ENCODE measurements at places on chromosomes 2 and 18.
A peak's percentile ranks its signal among the peaks of the same experiment; 100 is the strongest.

DNA sequence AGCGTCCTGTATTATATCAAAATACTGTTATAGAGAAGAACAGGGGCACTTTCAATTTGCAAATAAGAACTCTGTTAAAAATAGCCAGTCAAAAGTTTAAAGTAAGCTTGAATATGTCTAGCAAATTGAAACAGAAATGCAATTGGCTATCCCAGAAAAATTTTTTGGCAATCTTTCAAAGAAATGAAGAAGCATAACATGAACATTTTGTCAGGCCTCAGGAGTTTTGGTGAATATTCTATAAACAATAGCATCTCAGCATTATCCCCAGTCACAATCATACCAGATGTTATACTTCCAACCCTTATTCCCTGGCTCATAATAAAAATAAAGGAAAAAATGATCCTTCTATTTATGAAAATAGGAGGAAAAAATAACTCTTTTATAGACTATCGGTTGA lies 252.4 kb downstream of the GRB14 start:
- DNase-seq: no peak

DNA sequence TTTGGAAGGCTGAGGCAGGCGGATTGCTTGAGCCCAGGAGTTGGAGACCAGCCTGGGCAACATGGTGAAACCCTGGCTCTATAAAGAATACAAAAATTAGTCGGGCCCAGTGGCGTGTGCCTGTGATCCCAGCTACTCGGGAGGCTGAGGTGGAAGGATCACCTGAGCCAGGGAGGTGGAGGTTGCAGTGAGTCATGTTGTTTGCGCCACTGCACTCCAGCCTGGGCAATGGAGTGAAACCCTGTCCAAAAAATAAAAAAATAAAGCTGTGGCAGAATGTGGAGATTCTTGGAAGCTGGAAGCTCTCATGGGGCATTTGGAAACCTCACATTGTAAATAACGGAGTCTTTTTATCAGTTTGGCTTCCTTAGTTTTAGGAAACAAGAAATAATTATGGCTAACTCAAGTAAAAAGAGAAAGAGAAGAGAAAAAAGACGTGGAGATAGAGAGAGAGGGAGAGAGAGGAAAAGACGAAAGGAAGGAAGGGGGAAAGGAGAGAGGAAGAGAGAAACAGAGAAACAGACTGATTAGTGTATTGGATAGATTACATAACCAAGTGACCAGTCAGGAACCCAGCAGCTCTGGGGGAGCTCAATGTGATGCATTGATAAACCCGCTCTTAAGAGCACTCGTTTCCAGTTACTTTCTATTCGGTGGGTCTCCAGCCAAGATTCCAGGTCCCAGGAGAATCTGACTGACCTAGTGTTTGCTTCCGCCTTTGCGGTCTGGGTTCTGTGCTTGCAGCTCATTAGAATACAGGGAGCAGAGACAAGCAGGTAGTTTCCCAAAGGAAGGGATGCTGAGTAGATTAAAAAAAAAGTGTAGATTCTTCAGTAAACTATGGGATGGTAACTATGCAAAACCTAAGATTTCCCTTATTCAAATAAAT lies 1.1 kb upstream of the SPAST start:
- peak; percentile 52 for DNase-seq

- DNase-seq: no peak
Measured at GRCh38 chr2:174673876-174674275, 76.3 kb upstream of the WIPF1 start.

DNA sequence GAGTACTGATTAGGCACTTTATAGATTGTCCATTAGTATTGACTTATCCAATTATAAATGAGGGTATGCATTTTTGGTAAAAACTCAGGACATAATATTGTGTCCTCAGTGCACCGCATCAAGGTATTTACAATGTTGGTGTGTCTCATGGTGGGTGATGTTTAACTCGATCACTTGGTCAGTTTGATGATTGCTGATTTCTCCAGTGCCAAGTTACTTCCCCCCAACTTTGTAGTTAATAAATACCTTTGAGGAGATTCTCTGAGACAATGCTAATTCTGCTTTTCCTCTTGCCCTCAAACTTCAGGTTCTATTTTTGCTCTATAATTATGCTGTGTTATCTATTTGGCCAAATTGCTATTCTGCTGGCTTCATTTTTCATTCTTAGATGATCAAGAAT lies 28.2 kb upstream of the SERPINB7 start:
- no peak for DNase-seq

- no peak for DNase-seq
Measured at GRCh38 chr18:45066210-45066609, 385.5 kb downstream of the SETBP1 start.

DNA sequence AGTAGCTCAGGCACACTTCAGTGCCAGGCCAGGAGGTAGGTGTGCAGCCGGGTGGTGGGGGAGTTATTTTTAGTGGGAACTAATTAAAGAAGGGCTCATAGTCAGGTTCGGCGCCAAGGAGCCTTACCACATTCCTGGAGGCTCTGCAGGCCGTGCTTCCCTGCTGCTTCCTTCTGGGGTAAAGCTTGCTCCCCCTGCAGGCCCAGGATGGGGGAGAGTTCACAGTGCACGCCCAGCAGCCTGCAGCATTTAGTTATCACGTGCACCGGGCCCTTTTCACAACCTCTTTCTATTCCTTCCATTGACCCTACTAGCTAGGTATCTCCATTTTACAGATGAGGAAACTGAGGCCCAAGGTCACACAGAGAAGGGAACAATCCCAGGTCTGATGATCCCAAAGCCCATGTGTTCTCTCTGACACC lies 2.5 kb downstream of the KCNF1 start:
- DNase-seq: no peak

- DNase-seq: no peak
Measured at GRCh38 chr18:11020877-11021414, 128.4 kb downstream of the PIEZO2 start.

All from CMK (cell line).